ENCODE measurements at places on chromosomes 12 and 14.

GRCh38 chr12:106190581-106190980, 51.8 kb upstream of the NUAK1 start:
- DNase-seq = no peak

DNA sequence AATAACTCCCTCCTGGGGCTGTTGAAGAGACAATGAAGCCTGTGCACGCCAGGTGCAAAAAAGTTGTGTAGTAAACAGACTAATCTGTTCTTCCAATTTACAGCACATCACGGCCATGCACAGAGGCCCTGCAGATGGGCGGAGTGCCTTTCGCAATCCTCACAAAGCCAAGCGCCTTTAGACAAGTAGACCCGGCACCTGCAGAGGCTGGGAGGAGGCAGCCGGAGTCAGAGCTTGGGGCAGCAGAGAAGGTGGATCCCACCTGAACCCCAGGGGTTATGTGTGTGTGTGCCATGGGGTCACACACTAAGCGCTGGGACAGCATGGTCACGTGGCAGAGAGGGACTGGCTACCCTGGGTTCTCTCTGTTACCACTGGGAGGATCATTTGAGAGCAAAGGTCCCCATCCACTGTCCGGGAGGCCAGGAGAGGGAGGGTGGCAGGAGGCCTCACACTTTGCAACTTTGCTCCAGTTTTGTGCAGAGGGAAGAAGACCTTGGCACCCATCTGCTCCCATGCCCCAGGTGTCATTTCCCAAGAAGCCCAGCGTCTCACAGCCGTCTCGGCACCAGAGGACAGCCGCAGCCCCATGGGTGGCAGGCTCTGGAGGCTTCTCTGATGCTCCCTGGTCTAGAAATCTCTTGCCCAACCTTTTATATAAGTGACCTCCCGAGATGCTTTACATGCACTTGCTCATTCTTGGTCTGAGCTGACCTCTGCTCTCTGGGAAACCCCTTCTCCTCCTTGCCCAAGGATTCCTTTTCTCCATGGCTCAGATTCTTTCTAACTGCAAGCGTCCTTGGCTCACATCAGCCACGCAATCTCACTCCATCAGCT, 80.0 kb upstream of the DICER1 start:
- no peak for DNase-seq

GRCh38 chr14:69996216-69996615, 117.0 kb downstream of the SMOC1 start:
- DNase-seq = no peak

DNA sequence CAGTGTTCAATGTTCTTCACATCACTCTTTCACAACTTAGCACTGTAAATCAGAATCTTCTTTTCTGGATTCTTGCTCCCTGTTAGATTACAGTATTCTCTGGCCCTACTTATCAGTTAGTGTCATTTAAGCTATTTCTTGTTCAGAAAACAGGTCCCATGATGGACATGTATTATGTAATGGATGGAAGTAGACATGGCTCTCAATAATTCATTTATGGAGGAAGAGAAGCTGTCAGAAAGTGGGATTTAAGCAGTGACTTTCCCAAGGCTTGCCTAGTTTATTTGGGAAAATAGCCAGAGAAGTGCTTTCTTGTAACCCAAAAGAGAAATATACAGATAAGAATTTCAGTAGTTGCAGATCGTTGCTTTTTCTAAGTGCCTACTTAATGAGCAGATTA, 1.6 kb downstream of the ERC1 start:
- no peak for DNase-seq

DNA sequence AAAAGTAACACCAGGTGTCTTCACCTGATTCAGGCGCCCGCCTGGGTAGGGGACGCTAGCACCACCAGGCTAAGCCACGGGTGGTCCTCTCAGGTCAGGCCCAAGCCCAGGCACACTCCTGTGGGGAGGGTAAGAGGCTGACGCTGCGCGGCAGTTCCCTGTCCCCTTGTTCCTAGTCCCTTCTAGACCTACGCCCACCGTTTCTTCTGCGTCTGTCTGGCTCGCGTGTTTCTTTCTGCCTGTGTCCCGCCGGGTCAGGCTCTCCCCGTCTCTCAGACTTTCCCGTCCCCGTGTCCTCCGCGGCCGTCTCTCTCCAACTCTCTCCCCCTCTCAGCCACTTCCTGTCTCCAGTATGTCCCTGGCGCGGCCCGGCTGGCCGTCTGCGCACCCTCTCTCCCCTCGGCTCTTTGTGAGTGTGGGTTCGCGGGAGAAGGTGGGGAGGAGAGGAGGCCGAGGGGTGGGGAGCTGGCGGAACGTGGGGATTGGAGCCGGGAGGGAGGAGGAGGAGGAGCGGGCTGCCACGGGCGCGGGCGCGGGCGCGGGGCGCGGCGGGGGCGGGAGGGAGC, 3.1 kb upstream of the TNS2 start:
- peak; percentile 83 for DNase-seq

DNA sequence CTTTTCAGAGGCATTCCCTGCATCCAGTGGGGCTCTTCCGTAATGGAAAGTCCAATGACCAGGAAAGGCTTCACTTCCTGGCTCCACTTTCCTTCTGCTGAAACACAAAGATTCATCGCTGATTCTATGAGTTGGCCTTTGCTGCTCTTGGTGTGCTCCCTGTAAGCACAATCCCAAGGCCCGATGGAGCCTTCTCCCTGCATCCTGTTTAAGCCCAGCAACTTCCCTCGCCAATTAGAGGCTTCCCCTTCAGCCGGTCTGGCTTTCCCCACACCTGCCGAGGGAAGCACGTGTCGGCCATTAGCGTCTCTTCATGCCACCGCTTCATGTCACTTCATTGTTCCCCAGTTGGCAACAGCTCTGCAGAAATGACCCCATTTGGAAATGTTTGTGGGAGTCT, 693.9 kb downstream of the MED13L start:
- DNase-seq = no peak

DNA sequence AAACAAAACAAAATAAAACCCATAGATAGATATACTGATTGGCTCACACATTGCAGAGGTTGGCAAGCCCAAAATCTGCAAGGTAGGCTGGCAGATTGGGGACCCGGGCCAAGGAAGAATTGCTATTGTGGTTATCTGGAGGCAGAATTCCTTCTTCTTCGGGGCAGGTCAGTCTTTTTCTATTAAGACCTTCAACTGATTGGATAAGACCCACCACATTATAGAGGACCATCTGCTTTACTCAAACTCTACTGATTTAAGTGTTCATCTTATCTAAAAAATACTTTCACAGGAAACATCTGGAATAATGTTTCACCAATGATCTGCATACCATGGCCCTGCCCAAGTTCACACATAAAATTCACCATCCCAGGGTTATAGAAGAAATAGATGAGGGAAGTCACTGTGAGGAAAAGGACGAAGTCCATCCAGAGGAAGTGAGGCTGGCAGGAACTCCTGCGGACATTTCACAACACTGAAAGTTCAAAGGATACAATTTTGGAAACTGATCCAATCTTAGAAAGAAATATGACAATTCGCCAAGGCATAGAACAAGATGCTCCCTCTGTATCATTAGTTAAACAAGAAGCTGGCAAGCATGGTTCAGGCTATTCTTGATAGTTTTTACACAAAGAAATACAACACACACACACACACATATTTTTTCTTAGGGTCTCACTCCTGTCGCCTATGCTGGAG, 127.6 kb upstream of the MED13L start:
- DNase-seq = no peak

- DNase-seq = no peak
Measured at GRCh38 chr14:96176811-96177211, 27.8 kb upstream of the BDKRB2 start.

GRCh38 chr14:99168330-99168729, 103.7 kb downstream of the BCL11B start:
- DNase-seq = no peak

DNA sequence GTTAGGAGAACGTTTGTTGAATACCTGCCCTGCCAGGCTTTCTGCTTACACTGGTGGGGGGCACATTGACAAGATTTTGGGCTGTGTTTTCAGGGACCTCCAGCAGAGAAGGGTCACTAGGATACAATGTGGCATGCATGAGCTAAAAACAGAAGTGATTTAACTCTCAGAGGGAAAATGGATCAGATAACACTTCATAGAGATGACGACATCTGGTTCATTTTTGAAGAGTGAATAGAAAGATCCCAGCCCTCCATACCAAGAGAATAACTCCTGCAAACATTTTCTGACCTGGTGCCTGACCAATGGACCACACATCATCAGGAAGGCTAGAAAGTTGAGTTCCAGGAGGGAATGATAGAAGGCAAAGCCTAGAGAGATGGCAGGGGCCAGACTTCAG, 33.7 kb downstream of the CKB start:
- DNase-seq = no peak

DNA sequence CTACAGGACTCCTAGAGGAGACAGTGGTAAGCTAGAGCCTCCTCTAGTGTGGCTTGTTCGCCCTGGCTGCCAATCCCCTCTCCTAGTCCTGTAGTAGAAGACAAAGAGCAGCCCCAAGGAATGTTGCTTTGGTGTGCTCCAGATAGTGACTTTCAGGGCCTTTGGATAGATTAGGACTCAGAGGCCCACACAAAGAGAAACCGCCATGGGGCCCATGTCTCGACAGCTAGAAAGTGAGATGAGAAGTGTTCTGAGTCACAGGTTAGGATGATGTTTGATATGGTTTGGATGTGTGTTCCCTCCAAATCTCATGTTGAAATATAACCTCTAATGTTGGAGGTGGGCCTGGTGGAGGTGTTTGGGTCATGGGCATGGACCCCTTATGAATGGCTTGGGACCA, 51.8 kb upstream of the JDP2 start:
- DNase-seq = no peak

GRCh38 chr14:95062946-95063345, 94.4 kb downstream of the DICER1 start:
- no peak for DNase-seq

- DNase-seq = peak; percentile 76
Measured at GRCh38 chr12:124391340-124392261, 96.7 kb downstream of the RFLNA start.

DNA sequence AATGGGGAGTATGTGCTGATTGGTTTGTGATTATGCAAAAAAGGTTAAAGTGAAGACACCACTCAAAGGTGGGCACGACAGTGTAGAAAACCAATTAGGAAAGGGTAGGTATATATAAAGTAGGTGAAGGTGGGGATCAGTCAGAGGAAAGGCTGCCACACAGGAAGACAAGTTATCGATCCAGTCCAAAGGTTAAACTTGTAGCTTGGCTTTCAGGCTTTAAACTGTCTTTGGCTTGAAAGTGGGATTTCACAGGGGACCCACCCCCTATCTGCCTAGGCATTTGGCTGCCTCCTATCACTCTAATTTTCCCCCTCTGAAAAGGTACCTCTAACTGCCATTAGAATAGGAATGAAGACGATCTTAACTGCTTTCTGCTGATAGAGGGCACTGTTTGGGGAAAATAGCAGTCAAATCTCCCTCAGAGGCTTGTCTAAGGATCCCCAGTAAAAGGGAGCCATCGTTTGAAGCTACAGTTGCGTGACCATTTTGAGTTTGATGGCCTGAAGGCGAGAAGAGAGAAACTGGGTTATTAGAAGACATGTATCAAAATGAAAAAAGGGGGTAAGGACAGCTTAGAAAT, 250.2 kb downstream of the GPHN start:
- no peak for DNase-seq

DNA sequence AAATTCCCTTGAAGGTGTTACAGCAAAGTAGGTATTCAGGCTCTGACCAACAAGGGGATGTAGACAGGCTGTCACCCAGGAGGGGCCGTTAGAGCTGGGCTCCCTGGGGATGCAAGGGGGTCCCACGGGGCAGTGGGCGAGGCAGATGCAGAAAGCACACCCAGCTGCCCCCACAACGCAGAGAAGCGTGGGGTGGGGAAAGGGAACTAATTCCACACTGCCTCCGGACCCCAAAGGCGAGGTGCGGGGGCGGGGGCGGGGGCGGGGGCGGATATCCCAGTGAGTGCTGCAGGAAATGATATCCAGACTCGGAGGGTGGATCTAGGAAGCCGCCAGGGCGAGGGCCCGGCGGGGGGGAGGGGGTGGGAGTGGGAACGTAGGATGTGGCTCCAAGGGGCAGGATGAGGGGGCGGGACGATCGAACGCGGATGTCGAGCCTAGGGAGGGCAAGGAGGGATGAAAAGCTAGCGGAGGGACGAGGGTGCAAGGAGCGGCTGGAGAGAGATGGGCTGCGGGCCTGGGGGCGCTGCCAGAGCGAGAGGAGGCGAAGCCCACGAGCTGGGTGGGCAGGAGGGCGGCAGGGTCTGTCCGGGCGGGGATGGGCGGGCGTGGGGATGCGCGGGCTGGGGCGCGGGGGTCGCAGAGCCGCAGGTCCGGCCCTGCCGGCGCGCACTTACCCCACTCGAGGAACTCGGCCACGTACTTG, 874 bp downstream of the CDC42BPB start:
- DNase-seq = no peak
